Sciatic nerve (tissue), 2 donors: ENCODE measurements at places on chromosomes 5 and 9. TPM values are rescaled to one million over a fixed set of nuclear protein-coding genes. Genes with fewer than 3 reads are reported as not detected.

GRCh38 chr5:143135832-143136551 lies 267.5 kb downstream of the NR3C1 start:
- no peak for DNase-seq

GRCh38 chr5:154663424-154663823 lies 91.8 kb upstream of the LARP1 start:
- no peak for DNase-seq

GRCh38 chr9:89662718-89663613 lies 58.2 kb downstream of the GADD45G start:
- peak; percentile 64 for DNase-seq

DNA sequence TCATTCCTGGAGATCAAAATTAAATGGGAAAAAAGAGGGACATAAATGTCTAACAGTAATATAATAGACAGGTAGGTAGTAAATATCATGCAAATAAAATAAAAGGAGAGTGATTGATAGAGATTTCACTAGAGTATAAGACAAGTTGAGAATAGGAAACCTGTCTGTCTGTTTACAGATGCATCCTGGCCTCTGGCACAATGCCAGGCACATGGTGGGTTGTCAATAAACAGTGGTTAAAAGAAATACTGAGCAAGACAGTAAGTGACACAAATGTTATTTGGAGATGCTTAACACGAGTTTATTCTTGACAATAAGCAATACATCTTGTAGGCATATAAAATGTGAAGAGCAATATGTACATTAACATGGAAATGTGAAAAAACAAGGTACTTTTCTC lies 33.3 kb downstream of the RICTOR start:
- no peak for DNase-seq

The TRAF1 gene
- 8.0 TPM for total RNA-seq
